Fibroblast of upper back skin (primary cell): ENCODE measurements at places on chromosomes 4 and X.

DNA sequence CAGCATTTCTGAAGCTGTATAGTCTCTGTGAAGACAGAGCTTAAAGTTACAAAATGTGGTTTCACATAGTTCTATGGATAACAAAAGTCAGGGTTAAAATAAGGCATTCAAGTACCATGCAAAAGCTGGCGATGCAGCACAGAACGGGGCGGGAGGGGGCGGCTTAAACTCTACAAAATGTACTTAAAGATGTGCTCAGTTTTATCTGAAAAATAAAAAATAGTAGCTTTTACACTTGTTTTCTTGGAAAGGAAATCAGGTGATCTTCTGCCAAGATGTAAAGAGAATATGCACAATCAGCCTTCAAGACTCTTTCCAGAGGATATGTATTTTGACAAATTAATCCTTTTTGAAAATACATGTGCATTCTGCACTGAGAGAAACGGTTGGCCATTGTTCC lies 301.7 kb upstream of the EMCN start:
- no peak for DNase-seq

- DNase-seq, result peak; percentile 56
Observed at GRCh38 chr4:149841686-149842085, 26.0 kb upstream of the IQCM start.

DNA sequence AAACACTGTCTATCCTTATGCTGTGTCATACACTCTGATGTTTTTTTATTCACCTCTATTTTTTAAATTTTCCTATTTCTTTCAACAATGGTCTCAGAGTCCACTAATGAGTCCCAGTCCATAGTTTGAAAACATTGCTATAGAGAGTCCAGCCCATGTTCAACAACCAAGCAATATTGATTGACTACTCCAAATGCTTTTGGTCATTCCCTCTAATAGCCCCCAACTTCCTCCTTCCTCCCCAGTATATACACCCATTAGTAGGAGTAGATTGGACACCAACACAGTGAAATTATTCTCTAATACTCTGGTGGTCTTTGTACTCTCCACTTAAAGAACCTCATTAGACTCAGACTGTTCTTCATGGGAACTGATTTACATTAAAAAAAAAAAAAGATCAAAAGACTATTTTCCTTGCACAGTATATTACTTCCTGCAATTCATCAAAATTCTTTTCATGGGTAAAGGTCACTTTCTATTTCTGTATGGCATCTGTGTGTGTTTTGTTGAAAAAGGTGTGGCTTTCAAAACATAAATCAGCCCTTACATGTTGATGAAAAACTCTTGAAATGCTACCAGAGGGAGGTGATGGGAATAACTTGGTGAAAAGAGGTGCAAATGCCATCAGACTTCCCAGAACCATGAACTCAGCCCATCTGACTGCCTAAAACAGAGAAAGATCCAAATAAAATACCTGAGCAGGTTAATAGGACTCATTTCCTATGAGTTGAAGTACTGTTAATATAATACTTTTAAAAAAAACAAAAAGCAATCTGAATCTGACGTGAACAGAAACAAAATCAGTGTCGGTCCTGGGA lies 250.3 kb upstream of the KLF3 start:
- no peak for DNase-seq

DNA sequence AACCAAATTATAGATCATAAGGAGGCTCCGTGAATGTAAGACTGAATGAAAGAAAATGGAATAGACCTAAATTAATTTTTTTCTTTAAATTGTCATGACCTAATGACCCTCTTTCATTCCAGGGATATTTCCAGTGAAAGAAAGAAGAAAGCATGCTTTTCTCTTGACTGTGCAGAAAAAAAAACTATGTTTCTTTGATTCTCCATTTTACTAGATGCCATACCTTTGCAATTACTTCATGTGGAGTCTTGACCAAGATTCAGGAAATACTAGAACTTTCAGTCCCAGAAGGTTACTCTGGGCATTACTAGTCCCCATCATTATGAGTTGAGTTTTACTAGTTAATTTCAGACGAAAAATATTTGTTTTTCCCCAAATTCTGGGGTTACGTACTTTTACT lies 6.4 kb upstream of the COMMD8 start:
- peak; percentile 68 for DNase-seq

- no peak for DNase-seq
Observed at GRCh38 chr4:60365176-60365575, 835.0 kb upstream of the ADGRL3 start.

DNA sequence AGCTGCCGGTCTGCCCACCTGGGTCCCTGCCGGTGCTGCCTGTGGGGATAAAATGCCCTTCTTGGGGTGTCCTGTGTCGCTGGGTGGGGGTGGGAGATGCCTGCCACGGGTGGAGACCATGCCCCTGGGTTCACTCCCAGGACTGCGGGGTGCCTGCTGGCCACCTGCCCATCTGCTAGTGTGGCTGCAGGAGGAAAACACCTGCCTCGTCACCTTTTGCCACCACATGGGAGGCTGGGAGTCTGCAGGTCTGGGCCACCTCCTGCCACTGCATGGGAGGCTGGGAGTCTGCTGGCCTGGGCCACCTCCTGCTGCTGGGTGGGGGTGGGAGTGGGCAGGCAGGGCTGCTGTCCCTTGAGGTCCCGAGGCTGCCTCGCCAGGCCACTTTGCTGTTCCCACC lies 58.8 kb upstream of the AFAP1 start:
- no peak for DNase-seq

- no peak for DNase-seq
Observed at GRCh38 chr4:69823048-69823447, 36.9 kb downstream of the SULT1E1 start.

DNA sequence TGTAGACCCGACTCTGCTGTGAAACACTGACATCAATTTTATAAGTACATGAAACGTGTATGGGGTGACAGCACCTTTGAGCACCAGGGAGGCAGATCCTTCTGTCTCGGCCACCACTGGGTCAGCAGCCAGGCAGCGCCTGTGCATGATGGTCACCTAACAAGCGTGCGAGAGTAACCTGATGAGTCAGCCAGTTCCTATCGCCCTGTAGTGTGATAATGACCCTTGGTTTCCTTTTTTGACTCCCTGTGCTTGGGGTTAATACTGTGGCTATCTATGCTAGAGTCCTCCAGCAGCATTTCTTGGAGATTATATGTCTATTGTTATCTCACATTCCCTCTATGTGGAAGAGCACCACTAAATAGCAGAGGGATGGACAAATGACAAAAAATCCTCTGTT lies 101.6 kb downstream of the NPNT start:
- DNase-seq, result no peak

GRCh38 chr4:186912606-186913005 lies 188.9 kb upstream of the FAT1 start:
- DNase-seq, result no peak

- DNase-seq, result no peak
Observed at GRCh38 chr4:116599859-116600258, 485.5 kb downstream of the TRAM1L1 start.

DNA sequence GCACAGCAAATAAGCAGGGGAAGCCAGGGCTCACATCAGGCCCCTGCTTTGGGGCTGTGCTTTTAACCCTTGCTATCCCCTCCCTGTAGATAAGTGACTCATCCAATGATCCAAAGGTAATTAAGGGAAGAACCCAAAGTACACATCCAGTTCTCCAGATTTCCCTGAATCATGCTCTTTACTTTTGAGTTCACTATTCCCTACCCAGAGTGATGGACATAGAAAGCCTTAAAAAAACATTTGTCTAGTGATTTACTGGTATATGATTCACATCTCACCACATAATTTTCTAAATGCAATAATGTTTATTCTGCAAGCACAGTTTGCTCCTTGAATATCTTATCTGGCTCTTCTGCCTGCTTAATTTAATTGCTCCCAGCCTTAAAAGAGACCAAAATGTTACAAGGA lies 136.2 kb downstream of the PPP3CA start:
- peak; percentile 71 for DNase-seq

DNA sequence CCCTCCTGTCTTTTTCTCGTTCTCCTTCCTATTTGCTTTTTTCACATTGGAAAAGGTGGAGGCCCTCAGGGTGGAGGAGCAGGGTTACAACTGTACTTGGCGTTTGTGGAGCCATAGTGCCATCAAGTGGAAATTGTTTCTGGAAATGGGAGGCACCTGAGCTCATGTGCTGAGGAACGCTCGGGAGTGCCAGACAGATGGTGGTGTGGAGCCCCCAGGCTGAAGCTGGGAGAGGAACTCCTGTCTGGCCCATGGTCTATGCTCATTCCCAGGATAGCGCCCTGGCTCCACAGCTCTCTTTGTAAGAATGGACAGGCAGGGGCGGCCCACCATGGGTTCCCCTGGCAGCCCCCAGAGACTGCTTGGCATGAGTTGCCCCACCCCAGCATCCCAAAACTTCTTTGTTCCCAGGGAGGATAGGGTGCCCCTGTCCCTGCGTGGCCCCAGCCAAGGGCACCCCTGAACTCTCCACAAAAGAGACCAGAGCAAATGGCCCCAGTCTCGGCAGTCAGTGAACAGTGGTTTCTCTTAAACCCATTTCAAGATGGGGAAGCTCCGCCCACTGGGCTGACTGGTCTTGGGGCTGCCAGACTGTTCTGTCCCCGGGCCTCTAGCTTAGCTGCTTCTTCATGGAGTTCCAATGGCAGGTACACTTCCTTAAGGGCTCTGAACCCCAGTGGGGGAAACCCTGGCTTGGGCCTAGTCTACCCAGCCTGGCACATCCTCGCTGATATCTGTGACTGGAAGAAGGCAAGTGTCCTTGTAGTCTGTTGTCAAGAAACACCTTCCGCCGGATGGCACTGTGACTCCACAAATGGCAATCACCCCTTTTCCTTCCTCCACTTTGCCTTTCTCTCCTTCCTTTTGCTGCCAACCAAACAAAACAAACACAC lies 70.1 kb downstream of the NBDY start:
- DNase-seq, result no peak

GRCh38 chr4:76802236-76803021 lies 95.5 kb downstream of the SOWAHB start:
- peak; percentile 33 for DNase-seq

- DNase-seq, result no peak
Observed at GRCh38 chr4:175090116-175090515, 172.0 kb downstream of the ADAM29 start.

- no peak for DNase-seq
Observed at GRCh38 chrX:103556963-103557612, 28.2 kb upstream of the TCEAL4 start.

- DNase-seq, result no peak
Observed at GRCh38 chr4:81424816-81425755, 46.6 kb downstream of the RASGEF1B start.

- no peak for DNase-seq
Observed at GRCh38 chr4:68011684-68012083, 48.4 kb upstream of the TMPRSS11A start.

GRCh38 chr4:83618991-83619645 lies 83.2 kb downstream of the GPAT3 start:
- DNase-seq, result peak; percentile 51

GRCh38 chrX:10142041-10142599 lies 14.7 kb upstream of the CLCN4 start:
- no peak for DNase-seq

- no peak for DNase-seq
Observed at GRCh38 chrX:19677121-19677520, 161.8 kb upstream of the MAP3K15 start.
